ENCODE measurements at places on chromosomes 2 and 18. TPM values are rescaled to one million over a fixed set of nuclear protein-coding genes. Genes with fewer than 3 reads are reported as not detected.

GRCh38 chr2:120520929-120521912 is 175.3 kb downstream of the INHBB start:
- DNase-seq = no peak

DNA sequence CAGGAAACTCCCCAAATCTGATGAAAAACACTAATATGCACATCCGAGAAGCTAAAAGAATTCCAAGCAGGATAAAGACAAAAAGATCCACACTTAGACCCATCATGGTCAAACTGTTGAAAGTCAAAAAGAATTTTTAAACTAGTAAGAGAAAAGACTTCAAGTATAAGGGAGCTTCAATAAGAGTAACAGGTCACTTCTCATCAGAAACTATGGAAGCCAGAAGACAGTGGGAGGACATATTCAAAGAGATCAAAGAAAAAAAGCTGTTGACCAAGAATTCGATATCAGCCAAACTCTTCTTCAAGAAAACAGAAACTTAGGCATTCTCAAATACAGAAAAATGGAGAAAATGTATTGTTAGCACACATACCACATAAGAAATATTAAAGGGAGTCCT is 50.4 kb downstream of the ZC3H8 start:
- DNase-seq = no peak

DNA sequence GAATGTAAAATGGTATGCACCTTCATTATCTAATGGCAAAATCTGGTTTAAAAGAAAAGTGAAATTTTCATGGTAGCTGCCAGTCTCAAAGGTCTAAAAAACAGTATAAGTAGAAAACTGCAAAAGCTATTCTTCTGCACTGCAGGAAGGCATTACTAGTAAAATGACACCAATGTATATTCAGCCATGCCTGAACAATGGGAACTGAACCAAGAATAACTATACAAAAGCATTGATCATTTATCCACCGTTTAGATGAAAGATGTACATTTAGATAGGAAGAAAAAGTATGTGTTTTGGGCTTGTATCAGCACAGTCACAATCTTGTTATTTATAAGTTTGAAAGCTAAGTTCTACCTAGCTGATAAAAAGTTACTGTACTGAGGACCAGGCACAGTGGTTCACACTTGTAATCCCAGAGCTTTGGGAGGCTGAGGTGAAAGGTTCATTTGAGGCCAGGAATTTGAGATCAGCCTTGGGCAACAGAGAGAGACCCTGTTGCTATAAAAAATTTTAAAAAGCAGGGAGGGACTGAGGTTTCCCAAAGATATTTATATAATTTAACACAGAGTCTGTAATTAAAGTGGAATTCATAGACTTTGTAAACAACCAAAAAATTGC is 163.1 kb upstream of the WDSUB1 start:
- DNase-seq = no peak

- DNase-seq = no peak
Observed at GRCh38 chr2:98483257-98483861, 38.7 kb downstream of the INPP4A start.

DNA sequence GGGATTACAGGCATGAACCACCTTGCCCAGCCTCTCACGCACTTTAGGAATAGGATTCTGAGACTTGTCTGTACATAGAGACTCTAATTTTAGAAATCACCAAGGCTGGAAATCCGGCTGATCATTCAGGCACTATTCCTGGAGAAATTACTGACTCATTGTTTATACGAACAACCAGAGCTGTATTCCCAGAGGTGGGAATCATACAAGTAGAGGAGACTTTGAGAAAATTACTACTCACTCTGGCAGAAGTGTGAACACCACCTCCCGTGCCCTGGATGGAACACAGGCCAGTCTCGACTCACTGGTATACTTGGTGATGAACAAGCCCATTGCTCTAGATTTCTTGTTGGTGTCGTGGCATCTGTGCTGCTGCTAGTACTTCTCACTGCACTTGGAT is 5.8 kb upstream of the ADNP2 start:
- DNase-seq = no peak

DNA sequence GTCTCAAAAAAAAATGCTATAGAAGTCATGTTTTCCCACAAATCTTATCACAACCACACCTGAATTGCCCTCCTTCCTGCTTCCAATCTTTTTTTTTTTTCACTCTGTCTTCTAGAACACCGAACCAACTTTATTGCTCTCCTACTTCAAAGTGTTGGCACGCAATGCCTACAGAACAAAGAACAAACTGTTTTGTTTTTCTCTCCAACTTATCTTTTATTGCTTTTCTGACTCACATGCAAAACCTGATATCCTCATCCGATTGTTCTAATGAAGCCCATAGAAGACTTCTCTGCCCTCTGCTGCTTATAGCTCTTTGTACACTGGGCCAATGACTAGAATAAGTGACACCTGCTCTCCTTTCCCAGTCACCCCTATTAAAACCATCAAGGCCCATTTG is 602.8 kb downstream of the EPHA4 start:
- no peak for DNase-seq

- DNase-seq = no peak
Observed at GRCh38 chr2:109139865-109140396, 10.9 kb downstream of the SH3RF3 start.

DNA sequence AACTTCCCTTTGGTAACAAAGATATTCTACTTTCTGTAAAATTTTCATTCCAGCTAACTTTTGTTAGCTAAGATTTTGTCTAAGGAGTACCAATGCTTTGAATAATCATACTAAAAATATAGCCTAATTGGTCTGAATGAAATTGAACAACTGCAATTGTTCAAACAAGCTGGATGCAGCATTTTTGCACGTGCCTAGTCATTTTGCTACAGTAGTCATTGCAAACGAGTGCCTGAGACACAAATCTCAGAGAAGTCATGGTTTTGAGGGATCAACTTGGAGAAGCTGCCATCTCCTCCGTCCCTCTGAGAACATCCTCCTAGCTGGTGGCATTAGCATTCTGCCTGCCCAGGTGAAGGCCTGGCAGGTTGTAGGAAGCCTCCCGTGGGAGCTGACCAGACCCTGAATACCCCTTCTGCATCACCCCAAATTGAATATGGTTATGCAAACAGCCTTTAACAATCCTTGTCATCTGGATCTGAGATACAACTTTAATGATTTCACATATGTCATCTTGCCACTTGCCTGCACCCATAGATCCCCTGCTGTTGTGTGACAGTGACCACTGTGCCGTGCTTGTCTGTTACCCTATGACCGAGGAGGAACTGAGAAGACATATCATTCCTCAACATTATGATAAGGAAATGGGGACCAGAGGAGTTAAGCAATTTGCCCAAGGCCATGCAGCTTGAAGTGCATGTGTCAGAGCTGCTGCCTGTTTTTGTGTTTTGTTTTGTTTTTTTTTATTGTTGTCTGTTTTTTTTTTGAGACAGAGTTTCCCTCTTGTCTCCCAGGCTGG is 29.1 kb upstream of the MGAT4A start:
- no peak for DNase-seq

DNA sequence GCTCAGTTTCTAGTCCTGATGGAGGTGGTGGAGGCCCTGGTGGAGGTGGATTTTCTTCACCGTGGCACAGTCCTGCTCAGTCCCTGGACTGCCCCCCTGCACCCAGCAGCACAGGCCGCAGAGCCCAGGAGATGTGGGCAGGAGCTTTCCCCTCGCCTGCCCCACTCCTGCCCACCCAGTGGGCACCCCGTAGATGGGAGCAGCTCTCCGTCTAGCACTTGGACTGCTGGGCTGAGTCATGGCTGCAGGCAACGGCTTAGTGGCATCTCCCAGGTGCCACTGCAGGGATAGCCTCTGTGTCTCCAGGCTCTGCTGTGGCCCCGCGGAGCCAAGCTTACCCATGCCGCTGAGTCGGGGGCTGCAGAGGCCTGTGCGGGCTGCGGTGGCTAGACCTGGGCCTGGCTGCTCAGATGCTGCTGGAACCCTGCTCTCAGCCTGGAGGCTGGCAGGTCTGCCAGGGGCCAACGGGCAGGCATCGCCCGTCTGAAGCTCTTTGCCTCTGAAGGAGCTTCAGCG is 92.3 kb upstream of the CTDP1 start:
- DNase-seq = peak; percentile 60

DNA sequence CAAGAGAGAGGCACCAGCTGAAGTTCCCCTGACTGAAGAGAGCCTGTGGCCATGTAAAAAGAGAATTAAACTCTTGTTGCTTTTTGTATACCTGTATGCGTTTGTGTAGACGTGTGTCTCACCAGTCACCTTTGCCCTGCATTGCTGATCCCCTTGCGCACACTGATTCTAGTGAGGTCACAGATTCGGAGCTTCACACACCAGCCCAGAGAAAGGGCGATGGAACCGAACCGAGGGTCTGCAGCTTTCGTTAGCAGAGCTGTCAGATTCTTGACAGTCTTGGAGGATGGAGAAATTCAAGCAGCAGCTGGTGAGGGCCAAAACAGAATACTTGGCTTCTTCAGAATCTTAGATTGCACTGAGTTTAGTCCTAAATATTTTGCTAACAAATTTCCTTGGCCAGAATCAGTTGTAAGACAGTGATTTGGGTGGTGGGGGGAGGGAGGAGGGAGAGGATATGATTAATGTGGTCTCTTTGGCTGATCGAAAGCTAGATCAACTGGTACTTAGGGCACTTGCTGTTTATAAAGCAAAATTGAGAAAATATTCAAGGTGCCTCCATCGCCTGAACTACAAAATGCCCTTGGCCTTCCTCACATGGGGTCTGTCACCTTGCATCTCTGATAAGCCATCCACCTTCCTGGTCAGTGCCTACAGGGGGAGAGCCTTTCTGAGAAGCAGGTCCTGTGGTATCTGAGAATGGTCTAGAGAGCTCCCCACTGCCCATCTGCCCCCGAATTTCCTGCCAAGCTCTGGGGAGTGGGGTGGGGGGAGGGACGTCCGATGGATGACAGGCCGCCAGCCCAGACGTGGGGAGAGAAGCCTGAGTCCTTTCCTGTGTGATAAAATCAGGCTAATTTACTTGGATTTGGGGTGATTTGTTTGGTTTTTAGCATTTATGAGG is 123.5 kb downstream of the CABLES1 start:
- DNase-seq = no peak

DNA sequence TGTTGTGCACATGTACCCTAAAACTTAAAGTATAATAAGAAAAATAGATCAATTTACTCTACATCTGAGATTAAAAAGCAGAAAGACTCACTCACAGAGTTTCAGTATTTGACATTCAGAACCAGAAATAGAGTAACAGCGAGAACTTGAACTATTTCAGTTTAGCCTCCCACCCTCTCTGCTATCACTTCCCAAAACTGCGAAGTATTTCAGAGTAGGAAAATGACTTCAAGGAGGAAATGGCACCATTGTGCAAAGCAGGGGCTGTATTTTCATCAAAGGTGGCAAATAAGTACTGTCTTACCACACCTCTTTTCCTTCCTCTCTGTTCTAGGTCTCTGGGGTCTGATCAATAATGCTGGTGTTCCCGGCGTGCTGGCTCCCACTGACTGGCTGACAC is 13.6 kb downstream of the DHRS9 start:
- DNase-seq = no peak

DNA sequence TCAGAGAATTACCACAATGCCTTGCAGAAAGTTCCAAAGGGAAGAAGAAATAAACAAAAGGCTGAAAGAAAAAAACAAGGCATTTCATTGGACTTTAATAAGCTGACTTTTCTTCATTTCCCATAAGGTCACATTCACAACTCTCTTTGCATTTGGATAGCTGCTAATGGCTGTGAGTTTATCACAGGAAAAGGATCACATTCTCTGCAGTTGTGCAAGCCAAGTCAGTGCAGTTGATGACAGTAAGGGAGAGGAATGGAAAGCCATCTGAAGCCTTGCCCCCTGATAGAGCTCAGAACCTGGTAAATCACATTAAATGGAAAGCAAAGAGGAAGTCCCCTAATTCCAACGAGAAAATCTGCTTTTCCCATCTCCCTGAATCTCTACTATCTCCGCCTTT is 950.6 kb downstream of the CNTNAP5 start:
- DNase-seq = no peak

DNA sequence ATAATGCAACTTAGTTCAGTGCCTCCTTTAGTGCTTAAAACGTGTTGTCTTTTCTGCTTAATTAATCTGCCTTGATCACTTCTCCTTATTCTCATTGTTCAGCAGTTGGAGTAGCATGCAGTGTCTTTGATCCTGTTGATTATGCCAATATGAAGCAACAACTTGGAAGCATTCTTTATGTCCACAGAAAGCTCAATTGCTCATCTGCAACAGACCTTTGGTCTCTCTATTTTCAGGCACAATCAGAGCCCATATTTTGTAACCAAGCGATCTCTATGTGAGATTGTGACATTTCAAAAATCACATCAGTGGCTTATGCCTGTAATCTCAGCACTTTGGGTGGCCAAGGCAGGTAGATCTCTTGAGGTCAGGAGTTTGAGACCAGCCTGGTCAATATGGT is 217.3 kb downstream of the NYAP2 start:
- no peak for DNase-seq

DNA sequence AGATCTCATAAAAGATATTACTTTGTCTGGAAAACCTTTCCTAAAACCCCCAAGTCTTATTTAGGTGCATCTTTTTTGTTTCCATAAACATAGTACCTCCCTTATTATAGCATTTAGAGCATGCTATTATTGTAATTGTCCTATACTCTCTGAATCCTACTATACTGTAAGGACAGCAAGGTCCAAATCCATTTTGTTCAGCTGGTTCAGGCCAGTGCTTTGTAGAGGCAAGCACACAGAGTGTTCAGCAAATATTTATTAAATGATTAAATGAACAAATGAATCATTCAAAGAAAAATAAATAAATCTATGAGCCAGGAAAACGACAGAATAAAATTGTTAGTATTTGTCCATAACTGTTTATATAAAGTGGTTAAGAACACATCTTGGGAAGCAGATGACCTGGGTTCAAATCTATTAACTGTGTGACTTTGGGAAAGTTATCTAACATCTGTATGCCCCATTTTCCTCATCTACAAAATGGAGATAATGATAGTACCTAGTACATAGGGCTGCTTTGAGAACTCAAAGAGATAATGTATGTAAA is 86.0 kb downstream of the COL3A1 start:
- DNase-seq = no peak

GRCh38 chr2:102111823-102112222 is 30.7 kb upstream of the IL1R1 start:
- DNase-seq = no peak

UCN gene
- 2.8 TPM for total RNA-seq

TBR1 gene
- total RNA-seq = not detected

PID1 gene
- 51.4 TPM for total RNA-seq

IL36A gene
- total RNA-seq = not detected

AQP12A gene
- not detected for total RNA-seq

NMUR1 gene
- total RNA-seq = 5.8 TPM

APOB gene
- total RNA-seq = 0.49 TPM

ABCB11 gene
- total RNA-seq = 0.06 TPM

ORC4 gene
- total RNA-seq = 38.2 TPM

KCNJ13 gene
- total RNA-seq = not detected

CKAP2L gene
- total RNA-seq = 0.46 TPM

PDCD1 gene
- 1.8 TPM for total RNA-seq

BMP10 gene
- total RNA-seq = 1.4 TPM

SLC19A3 gene
- 31.8 TPM for total RNA-seq

PSTPIP2 gene
- total RNA-seq = 9.8 TPM

HYCC2 gene
- 32.9 TPM for total RNA-seq

ATF2 gene
- total RNA-seq = 51.2 TPM

CYS1 gene
- 4.5 TPM for total RNA-seq

GRB14 gene
- 8.9 TPM for total RNA-seq

PLB1 gene
- total RNA-seq = 4.2 TPM

ANKRD30B gene
- not detected for total RNA-seq

All from upper lobe of right lung (tissue), 1 donor.